ENCODE measurements at places on chromosomes 6 and 20. TPM values are rescaled to one million over a fixed set of nuclear protein-coding genes. Genes with fewer than 3 reads are reported as not detected.

The HAO1 gene
- not detected for total RNA-seq

The OR2H1 gene
- total RNA-seq, result not detected

The OXT gene
- total RNA-seq, result not detected

The CDSN gene
- not detected for total RNA-seq

The SGK2 gene
- 0.30 TPM for total RNA-seq

The HLA-A gene
- 252 TPM for total RNA-seq

The LBP gene
- total RNA-seq, result 0.19 TPM

GRCh38 chr20:50363479-50363878, 146.7 kb upstream of the PTPN1 start:
- no peak for DNase-seq
- H3K4me3 ChIP-seq, result no peak overlapping the region
- no peaks in the 10 kb centered on the region for H3K27me3 ChIP-seq
- H3K27ac ChIP-seq, result no peak overlapping the region
- H3K4me1 ChIP-seq, result peaks cover 7% of the 10 kb centered on the region
- no peaks in the 10 kb centered on the region for H3K36me3 ChIP-seq

DNA sequence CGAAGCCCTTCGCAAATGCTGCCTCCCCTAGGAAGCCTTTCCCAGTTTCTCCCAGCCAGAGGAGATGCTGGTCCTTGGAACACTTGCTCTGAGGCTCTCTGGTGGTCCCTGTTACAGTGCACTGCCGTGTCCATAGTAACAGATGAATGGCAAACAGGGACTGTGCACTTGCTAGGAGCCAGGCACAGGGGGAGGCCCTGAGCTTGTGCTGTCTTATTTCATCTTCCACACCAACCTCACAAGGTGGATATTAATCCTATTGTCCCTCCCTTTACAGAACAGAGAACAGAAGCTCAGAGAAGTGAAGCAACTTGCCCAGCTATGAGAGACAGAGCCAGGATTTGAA, 19.0 kb downstream of the SRC start:
- no peaks in the 10 kb centered on the region for H3K4me1 ChIP-seq
- DNase-seq, result no peak
- no peak overlapping the region for H3K27ac ChIP-seq
- H3K36me3 ChIP-seq, result peaks cover 4% of the 10 kb centered on the region
- no peak overlapping the region for H3K4me3 ChIP-seq
- no peaks in the 10 kb centered on the region for H3K27me3 ChIP-seq

- H3K4me3 ChIP-seq, result no peak overlapping the region
- H3K27me3 ChIP-seq, result no peaks in the 10 kb centered on the region
- peaks cover 26% of the 10 kb centered on the region for H3K4me1 ChIP-seq
- peaks cover 43% of the 10 kb centered on the region for H3K36me3 ChIP-seq
Observed at GRCh38 chr6:166933396-166933795, 23.0 kb downstream of the RNASET2 start.

- H3K27ac ChIP-seq, result no peak overlapping the region
Observed at GRCh38 chr6:127496471-127496870, 22.7 kb downstream of the MTCL3 start.

DNA sequence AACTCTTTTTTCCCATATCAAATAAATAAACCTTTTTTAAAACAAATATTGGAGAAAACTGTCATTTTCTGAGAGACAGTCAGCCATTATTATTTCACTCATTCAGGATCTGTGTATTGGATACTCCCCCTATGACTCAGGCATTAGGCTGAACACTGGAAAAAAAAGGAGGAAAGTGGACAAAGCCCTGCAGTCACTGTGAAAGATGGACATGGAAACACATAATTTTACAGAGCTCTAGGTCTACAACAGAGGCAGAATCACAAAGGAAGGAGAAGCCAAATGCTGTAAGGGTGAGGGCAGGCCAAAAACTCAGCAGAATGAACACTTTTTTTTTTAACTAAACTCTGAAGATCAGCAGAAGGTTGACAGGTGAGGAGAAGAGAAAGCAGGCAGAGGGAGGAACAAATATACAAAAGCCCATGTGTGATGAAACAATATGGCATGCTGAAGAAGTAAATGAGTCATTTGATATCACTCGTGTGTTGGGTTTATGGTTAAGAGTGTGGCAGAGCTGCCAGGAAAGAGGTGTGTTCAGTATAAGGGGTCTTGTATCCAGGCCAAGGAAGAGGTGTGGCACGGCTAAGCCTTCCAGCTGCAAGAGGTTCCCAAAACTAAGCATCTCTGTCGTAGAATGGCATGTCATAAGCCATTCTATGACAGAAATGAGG, 39.1 kb downstream of the EPB41L2 start:
- H3K4me1 ChIP-seq, result peaks cover 26% of the 10 kb centered on the region
- no peak for DNase-seq
- H3K27ac ChIP-seq, result no peak overlapping the region
- no peaks in the 10 kb centered on the region for H3K36me3 ChIP-seq
- H3K27me3 ChIP-seq, result no peaks in the 10 kb centered on the region

- H3K27ac ChIP-seq, result no peak overlapping the region
- peaks cover 4% of the 10 kb centered on the region for H3K4me1 ChIP-seq
- DNase-seq, result no peak
- no peak overlapping the region for H3K4me3 ChIP-seq
Observed at GRCh38 chr20:36591854-36592641, 13.5 kb upstream of the RAB5IF start.

GRCh38 chr6:163748036-163748435, 333.5 kb downstream of the QKI start:
- no peak for DNase-seq
- H3K4me3 ChIP-seq, result no peak overlapping the region
- no peaks in the 10 kb centered on the region for H3K36me3 ChIP-seq

- H3K4me1 ChIP-seq, result peaks cover 19% of the 10 kb centered on the region
- no peak overlapping the region for H3K4me3 ChIP-seq
- H3K36me3 ChIP-seq, result no peaks in the 10 kb centered on the region
- no peaks in the 10 kb centered on the region for H3K27me3 ChIP-seq
- peak; percentile 47 for DNase-seq
Observed at GRCh38 chr20:50478162-50478990, 31.8 kb upstream of the PTPN1 start.

DNA sequence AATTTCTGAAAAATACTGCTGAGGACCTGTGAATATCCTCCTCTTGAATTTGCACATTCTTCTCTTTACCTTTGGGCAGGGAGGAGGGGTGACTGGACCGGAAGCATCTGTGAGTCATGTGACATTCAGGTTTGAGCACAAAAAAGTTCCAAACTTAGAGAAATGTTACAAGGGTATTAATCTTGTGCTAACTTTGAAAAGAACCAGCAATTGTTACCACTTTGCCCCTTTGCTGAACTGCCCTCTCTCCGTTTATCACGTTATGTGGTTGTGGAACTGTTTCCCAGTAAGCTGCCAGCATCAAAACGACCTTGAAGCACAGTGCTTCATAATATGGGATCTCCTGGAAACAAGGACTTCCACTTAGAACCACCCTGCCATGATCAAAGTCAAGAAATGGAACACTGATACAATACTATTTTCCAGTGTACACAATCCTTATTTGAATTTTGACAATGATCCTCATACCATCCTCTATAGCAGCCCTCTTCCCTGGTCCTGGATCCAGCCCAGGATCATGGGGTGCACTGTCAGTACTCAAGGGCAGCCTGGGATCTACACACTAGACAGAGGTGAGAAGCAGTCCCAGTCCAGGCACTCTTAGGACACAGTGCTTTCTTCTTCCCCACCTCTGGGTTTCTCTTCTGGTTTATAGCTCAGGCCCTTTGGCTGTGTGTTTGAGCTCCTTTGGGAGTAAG, 2.3 kb upstream of the TUBB1 start:
- peaks cover 5% of the 10 kb centered on the region for H3K36me3 ChIP-seq
- H3K4me1 ChIP-seq, result peaks cover 34% of the 10 kb centered on the region
- peak overlapping the region; percentile 63 for H3K27ac ChIP-seq
- H3K4me3 ChIP-seq, result no peak overlapping the region

- no peaks in the 10 kb centered on the region for H3K36me3 ChIP-seq
- DNase-seq, result peak; percentile 87
Observed at GRCh38 chr20:34215711-34216381, 25.4 kb upstream of the ASIP start.

DNA sequence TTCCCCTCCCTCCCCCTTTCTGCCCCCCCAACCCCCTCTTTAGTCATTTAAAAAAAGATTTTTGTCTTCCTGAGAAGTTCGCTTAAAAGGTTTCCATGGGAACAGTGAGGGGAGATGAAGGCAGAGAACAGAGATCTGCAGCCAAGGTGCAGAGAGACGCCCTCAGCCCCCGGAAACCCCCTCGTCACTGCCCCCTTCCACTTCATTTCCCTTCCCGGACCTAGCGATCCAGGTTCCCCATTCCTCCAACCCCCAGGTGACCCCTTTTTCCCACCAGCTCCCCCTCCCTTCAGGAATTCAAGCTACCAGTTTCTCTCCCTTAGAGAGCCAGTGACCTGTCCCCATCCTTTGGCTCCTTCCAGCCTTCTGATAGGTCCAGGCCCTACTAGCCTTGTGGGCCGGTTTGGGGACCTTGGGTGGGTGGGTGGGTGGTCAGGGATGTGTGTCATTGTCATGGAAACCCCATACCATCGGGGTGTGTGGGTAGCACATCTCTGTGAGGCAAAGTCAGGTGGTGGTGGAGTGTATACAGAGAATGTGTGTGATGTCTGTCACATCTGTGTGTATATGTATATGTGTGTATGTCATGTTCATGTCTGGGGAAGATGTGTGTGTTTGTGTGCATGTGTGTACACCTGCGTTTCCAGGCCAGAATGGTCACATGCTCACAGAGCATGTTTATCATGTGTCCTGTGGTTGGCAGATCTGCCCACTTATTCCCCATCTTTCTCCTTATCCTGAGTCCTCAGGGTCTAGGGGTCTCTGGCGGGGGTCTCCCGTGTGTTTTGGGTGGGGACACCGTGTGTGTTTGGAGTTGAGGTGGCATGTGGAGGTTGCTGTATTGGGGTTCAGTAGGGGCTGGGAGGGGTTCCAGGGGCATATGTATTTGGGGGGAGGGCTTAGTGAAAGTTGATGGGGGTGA, 7.0 kb downstream of the SYNGAP1 start:
- H3K27ac ChIP-seq, result peak overlapping the region; percentile 93
- peak overlapping the region; percentile 68 for H3K4me3 ChIP-seq
- peaks cover 78% of the 10 kb centered on the region for H3K4me1 ChIP-seq
- no peaks in the 10 kb centered on the region for H3K36me3 ChIP-seq

GRCh38 chr6:40743690-40744446, 156.7 kb upstream of the LRFN2 start:
- H3K27ac ChIP-seq, result no peak overlapping the region
- H3K4me1 ChIP-seq, result no peaks in the 10 kb centered on the region
- H3K36me3 ChIP-seq, result no peaks in the 10 kb centered on the region
- H3K4me3 ChIP-seq, result no peak overlapping the region
- DNase-seq, result no peak

GRCh38 chr6:3162067-3162497, 4.7 kb upstream of the TUBB2A start:
- no peaks in the 10 kb centered on the region for H3K27me3 ChIP-seq
- H3K27ac ChIP-seq, result peak overlapping the region; percentile 96
- peak overlapping the region; percentile 82 for H3K4me3 ChIP-seq
- H3K4me1 ChIP-seq, result peaks cover 56% of the 10 kb centered on the region
- DNase-seq, result no peak

DNA sequence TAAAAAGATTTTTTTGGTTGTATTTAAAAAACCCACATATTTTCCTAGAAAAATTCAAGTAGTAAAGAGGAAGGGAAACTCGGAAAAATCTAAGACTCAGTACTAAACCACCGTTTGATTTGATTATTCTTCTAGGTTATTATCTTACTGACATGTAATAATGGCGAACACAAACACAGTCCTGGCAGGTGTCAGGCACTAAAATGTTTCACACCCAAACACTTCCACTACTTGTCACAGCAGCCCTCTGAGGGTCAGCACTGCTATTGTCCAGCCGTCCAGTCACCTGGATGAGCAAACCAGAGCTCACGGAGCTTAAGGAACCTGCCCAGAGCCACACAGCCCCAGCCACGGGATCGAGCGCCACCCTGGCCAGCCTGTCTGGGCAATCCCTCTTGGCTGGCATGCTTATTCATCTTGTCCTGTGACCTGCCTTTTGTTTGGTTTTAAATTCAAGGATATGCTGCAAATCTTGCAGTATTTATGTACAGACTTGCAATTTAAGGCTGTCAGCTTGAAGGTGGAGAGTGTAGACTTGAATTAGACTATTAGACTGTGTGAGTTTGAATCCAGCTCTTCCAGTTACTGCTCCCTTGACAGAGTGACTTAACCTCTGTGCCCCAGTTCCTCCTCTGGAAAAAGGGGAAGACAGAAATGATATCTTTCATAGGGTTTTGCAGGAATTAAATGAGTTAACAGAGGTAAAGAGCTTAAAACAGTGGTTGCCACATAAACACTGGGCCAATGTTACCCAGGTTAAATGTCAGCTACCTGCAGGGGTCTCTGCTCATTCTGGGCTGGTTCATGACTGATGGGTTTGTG, 82.2 kb downstream of the CDYL start:
- no peaks in the 10 kb centered on the region for H3K27me3 ChIP-seq
- DNase-seq, result no peak
- H3K4me3 ChIP-seq, result no peak overlapping the region
- H3K27ac ChIP-seq, result no peak overlapping the region
- H3K36me3 ChIP-seq, result no peaks in the 10 kb centered on the region

DNA sequence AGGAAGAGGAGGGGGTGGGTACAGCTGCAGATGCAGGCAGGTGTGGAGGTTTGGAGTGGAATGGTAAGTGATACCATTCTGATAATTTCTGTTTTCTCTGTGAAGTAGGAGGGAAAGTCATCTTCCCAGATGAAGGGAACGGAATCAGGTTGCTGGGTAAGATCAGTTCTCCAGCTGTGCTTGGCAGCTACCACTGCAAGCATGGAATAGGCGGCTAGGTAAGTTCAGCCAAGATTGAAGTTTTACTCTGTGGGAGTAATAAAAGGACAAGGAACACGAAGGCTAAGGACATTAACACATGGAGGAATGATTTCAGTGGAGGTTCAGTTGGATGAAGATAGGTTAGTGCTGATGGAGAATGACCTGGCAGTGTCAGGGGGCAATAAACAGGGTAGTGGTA, 128.3 kb downstream of the CARMIL1 start:
- no peaks in the 10 kb centered on the region for H3K27me3 ChIP-seq
- no peak overlapping the region for H3K4me3 ChIP-seq
- DNase-seq, result no peak
- H3K27ac ChIP-seq, result no peak overlapping the region
- peaks cover 4% of the 10 kb centered on the region for H3K4me1 ChIP-seq
- H3K36me3 ChIP-seq, result no peaks in the 10 kb centered on the region

GRCh38 chr20:19947611-19948264, 69.4 kb upstream of the NAA20 start:
- no peak overlapping the region for H3K4me3 ChIP-seq
- peaks cover 82% of the 10 kb centered on the region for H3K4me1 ChIP-seq
- H3K27ac ChIP-seq, result peak overlapping the region; percentile 1
- DNase-seq, result no peak
- peaks cover 44% of the 10 kb centered on the region for H3K36me3 ChIP-seq

DNA sequence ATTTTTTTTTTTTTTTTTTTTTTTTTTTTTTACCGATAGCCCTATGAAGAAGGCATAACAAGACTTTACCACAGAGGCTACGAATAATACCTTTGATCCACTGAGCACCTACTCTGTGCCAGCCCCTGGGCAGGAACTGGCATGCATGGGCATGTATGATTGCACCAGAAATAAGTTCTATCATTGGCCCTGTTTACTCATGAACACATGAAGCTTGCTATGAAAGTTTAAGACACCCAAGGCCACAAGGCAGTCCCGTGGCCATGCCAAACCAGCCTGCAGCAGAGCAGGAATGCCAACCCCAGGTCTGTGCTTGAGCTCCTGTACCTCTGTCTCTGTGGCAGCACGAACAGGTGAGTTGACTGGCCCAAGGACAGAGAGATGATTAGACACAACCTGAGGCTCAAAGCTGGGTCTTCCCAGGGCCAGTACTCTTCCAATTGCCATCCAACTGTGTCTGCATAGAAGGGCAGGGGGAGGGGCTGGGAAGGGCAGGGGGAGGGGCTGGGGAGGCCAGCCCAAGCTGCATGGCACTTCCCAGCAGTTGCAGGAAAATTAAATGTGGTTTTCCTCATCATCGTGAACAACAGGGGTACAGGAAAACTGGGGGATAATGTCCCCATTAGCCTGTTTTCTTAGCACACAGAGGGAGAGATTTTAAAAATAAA, 63.5 kb downstream of the LRFN2 start:
- peaks cover 63% of the 10 kb centered on the region for H3K27me3 ChIP-seq
- H3K4me1 ChIP-seq, result peaks cover 13% of the 10 kb centered on the region
- no peak overlapping the region for H3K4me3 ChIP-seq
- no peak for DNase-seq

All from left ventricle myocardium inferior (tissue), 1 donor.